ENCODE measurements at places on chromosomes 2 and 18.

GRCh38 chr2:199606193-199606780 is 148.5 kb upstream of the SATB2 start:
- DNase-seq: no peak

DNA sequence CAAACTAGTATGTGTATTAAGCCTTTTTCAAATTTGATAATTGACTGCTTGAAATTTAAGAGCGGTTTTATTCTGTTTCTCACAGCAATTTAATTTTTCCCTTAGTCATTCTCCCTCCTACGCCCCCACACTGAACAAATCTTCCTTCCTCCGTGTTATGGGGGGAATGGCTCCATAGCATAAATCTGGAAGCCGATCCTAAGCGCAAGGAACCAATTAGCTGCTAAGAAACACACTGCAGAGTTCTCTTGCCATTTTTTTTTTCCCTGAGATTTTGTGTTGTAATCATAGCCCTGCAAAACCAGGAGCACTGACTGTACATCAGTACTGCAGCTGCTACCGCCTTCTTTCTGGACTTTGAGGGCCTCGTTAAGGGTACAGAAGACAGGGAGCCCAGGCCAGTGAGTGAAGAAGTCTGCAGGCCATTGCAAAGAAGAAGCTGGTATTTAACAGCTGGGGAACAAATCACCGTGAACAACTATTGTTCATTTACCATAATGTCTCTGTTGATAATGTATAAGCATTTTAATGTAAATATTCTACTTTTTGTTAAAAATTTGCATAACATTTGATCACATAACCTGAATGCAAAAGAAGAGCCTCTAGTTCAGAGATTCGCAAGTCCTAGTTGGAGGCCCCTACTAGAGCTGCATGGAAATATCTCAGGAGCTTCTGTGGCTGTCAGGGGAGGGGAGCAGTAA is 264.0 kb downstream of the LRATD1 start:
- DNase-seq: no peak

GRCh38 chr2:64391940-64392339 is 62.0 kb upstream of the LGALSL start:
- DNase-seq: no peak

- DNase-seq: no peak
Measured at GRCh38 chr2:176130957-176131847, 1.7 kb downstream of the HOXD8 start.

DNA sequence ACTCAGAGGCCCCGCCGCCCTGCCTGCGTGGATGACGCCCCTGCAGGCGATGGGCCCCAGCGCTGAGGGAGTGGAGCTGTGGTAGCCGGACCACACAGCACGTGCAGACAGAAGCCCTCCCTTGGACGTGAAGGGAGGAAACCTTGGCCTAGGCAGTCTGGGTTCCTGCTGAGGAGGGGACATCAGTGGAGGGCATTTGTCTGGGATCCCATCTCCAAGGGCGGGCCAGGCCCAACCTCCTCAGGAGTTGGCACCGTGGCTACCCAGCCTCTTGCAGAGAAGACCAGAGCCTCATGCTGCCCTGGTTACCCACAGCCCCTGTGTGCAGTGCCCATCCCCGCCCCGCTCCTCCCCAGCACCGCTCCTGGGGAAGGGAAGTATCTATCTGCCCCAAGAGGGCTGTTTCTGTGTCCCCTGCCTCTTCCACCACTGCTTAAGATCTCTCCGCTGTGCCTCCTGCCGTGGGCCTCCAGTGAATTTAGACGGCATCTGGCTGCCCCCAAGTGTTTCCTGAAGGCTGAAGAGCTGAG is 241.8 kb downstream of the KLHL29 start:
- no peak for DNase-seq

- DNase-seq: no peak
Measured at GRCh38 chr2:18701981-18702380, 112.6 kb upstream of the NT5C1B start.

- DNase-seq: no peak
Measured at GRCh38 chr2:63734510-63734909, 107.2 kb upstream of the UGP2 start.

- no peak for DNase-seq
Measured at GRCh38 chr2:159168707-159169106, 117.8 kb downstream of the WDSUB1 start.

GRCh38 chr2:42084231-42084671 is 36.4 kb downstream of the PKDCC start:
- DNase-seq: no peak

DNA sequence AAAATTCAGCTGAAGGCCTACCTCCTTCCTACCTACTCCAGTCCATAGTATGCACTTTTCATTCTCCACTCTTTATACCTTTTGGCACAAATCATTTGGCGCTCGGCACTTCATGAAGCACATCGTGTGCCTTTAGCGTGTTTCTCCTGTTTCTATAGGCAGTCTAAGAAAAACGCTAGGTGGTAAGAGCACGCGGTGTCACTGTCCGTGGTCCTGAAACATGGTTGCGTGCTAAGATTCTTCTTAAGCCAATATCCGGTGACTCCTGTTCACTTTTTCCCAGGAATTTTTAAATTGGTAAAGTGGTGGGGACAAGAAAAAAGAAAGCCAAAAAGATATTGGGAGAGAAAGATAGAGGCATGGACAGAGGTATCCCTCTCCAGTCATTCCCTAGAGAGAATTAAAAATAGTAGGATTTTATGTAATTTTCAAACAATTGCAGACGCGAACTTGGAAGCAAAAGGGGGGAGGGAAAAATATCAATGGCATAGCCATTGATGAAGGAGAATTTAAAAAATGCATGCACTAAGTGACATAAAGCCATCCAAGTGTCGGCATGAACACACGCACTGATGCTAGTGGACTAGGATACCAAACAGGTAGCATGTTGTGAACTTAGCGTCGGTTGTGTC is 1.4 kb upstream of the CTNNA2 start:
- peak; percentile 72 for DNase-seq

GRCh38 chr18:79681484-79682387 is 2.1 kb downstream of the CTDP1 start:
- peak; percentile 88 for DNase-seq

DNA sequence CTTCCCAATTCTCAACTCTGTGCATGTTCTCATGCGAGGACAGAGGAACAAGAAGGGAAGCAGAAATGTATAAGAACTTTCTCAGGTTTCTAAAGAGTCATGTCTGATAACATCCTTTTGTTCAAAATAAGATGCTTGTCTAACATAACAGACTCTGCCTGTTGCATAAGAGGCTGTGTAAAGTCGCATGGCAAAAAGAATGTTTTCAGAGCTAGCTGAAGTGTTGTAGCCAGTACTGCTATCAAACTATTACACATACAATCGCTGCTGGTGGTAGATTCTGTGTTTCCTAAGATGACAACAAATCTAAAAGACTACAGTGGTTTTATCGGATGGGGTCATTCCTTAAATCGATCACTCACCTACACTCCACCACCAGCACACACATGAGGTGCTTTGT is 487.5 kb downstream of the IRS1 start:
- no peak for DNase-seq

- DNase-seq: no peak
Measured at GRCh38 chr2:197931661-197932312, 127.4 kb downstream of the PLCL1 start.

DNA sequence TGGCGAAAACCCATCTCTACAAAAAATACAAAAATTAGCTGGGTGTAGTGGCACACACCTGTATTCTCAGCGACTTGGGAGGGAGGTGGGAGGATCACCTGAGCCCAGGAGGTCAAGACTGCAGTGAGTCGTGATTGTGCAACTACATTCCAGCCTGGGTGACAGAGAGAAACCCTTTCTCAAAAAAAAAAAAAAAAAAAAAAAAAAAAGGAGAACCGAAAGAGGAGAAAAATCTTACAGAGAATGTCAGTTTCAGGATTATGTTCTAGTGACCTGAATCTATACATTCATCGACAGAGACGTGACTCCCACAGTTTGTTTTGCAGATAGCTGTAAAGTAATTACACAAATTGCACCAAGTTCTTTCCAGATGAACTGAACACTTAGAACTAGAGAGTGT is 187.8 kb downstream of the FTCDNL1 start:
- DNase-seq: no peak

DNA sequence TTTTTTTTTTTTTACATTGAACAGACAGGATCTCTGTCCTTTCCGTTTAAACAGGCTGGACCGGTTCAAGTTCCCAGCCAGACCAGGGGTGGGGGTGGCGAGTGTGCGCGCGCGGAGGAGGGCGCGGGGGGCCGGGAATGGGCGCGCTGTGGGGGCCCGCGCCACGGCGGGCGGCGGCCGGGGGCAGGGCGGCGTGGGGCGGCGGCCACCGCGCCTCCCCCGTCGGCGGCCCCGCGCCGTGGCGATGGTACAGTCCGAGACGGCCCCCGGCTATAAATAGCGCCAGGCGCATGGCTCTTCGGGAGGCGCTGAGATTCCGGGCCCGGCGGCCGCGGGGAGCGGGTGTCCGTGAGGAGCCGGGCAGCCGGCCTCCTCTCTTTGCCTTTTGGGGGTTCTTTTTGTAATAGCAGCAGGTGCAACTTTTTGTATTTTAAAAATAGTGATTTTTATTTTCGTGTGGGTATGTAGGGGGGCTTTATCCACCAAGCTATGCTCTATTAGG is 430 bp upstream of the CELF4 start:
- DNase-seq: no peak

GRCh38 chr2:102367331-102367971 is 11.9 kb downstream of the IL18R1 start:
- DNase-seq: no peak

GRCh38 chr2:17543131-17543660 is 2.7 kb downstream of the VSNL1 start:
- DNase-seq: peak; percentile 16
